Activated CD8-positive, alpha-beta memory T cell treated with anti-CD3 and anti-CD28 coated beads for 1 hour (primary cell): ENCODE measurements at places on chromosomes 5 and 9.

- DNase-seq: no peak
Observed at GRCh38 chr5:5711112-5711511, 288.6 kb downstream of the ICE1 start.

GRCh38 chr9:88775559-88775958 lies 215.7 kb upstream of the S1PR3 start:
- no peak for DNase-seq

DNA sequence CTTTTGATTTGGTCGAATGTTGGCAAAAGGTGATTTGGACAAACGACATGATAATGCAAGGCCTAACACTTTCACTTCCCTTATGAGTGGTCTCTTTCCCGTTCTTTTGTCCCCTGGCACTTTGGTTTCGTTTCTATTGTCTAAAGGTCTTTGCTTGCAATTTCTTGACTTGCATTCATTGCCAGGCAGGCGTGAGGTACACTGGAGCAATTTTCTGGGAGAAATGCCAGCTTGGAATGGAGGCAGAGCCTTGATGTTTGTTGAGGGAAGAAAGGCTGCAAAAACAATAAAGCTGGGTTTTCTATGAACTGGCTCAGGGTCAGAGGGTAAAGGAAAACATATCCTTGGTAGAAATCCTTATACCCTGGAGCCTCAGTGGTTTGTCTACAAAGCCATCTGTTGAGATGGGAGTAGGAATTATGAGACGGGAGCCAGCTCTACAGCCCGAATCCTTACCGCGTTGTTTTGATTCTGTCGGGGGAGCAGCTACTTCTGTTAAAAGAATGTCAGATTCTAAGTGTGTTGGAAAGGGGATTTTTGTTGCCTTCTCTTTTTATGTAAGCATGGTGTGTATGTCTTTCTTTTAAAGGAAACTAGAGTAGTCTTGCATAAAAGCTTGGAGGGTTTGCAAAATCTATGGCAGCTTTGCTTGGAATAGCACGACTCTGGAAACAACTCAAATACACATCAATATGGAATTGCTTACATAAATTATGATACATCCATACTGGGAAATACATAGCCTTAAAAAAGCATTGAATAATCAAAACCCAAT lies 158.9 kb downstream of the RMI1 start:
- DNase-seq: no peak

GRCh38 chr5:150780816-150781221 lies 2.3 kb downstream of the SMIM3 start:
- no peak for DNase-seq

- no peak for DNase-seq
Observed at GRCh38 chr5:15510831-15511230, 10.9 kb downstream of the FBXL7 start.

DNA sequence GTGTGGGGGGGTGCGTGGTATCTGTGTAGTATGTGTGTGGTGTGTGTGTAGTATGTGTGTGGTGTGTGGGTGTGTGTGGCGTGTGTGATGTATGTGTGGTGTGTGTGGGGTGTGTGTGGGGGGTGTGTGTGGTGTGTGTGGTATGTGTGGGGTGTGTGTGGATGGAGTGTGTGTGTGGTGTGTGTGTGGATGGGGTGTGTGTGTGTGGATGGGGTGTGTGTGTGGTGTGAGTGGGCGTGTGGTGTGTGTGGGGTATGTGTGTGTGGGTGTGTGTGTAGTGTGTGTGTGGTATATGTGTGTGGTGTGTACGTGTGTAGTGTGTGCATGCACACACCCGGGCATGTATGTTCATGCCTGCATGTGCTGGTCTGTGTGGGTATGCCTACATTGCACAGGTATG lies 420.9 kb upstream of the DAP start:
- no peak for DNase-seq

GRCh38 chr5:43152946-43153345 lies 32.2 kb downstream of the ZNF131 start:
- DNase-seq: no peak

DNA sequence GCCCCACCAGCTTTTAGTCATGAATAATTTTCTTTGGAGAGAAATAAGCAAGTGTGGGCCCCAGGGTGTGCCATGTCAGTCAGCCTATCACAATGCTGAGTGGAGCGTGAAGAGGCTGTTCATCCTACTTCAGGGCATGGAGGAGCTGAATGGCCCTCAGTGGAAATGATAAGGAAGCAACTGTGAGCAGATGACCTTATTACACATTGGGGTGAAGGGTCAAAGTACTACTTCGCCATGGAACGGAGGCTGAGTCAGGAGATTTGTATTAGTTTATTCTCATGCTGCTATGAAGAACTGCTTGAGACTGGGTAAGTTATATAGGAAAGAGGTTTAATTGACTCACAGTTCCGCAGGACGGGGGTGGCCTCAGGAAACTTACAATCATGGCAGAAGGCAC lies 231.0 kb upstream of the ADAMTS16 start:
- DNase-seq: no peak

GRCh38 chr9:115106642-115107041 lies 11.3 kb downstream of the TNC start:
- no peak for DNase-seq

DNA sequence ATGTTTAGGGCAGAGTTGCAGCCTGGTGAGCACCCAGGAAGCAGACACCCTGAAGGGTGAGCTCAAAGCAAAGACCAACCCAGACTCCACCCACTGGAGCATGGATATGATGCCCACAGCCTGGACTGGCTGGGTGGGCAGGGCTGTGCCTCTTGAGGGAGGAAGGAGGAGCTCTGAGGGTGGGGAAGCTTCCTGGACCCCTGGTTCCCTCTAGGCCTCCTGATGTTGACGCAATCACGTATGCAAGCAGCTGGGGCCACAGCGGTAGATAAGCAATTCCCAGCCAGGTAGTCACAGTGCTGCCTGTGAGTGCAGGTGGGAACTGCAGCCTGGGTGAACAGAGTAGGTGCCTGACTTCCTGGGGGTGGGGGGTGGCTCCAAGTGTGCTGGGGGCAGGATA lies 271.5 kb downstream of the CDK5RAP2 start:
- no peak for DNase-seq

GRCh38 chr9:136784249-136784996 lies 6.7 kb upstream of the TMEM141 start:
- no peak for DNase-seq

- no peak for DNase-seq
Observed at GRCh38 chr5:124410539-124411488, 335.6 kb downstream of the ZNF608 start.

- no peak for DNase-seq
Observed at GRCh38 chr9:124593200-124593599, 86.0 kb upstream of the NR5A1 start.

DNA sequence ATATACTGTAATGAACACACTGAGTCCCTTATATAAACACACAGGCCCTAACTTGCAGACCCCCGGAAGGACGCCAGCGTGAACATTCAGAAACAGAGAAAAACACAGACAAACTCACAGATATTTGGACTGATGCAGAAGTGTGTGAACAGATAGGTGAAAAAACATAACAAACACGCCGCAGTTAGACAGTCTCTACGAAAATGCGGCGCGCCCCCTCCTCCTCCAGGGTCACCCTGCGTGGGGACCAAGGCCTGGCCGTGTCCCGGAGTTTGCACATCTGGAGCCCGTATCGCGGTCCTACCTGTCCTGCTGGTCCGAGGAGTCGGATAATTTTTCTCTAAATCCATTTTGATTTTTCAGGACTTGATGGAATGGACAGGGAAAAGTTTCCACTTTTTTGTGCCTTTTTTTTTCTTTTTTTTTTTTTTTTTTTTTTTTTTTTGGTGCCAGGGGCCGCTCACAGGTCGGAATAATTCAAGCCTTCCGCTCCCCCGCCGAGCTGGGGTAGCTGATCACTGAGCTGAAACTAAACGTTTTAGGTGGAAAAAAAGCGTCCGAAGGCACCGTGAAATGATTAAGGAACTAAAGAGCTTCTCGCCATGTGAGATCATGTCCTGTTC lies at the start of gene PAX5:
PAX5 (minus strand) TSS at position 587 of the 623 bp plus-strand sequence; CDS start at position 350, 237 bp downstream.
- DNase-seq: no peak

DNA sequence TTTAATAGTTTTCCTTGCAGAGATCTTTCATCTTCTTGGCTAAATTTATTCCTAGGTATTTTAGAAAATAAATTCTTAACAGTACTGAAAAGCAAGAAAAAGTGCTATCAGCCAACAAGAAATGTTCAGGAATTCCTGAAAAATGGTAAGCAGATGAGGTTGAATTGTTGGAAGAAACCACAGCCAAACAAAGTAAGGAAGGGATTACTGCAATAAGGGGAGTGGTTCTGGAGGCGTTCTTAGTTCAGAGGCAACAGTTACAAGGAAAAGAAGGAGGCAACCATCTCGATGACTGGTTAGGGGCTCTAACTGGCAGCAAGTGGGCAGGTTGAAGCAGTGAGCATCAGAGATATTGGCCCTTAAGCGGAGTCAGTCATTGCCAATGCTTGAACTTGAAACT lies 12.8 kb upstream of the OR13J1 start:
- no peak for DNase-seq

- DNase-seq: no peak
Observed at GRCh38 chr9:133733796-133734533, 4.2 kb downstream of the SARDH start.

- DNase-seq: no peak
Observed at GRCh38 chr5:111735583-111736270, 21.3 kb downstream of the NREP start.

GRCh38 chr5:149367249-149367971 lies 9.6 kb downstream of the PCYOX1L start:
- no peak for DNase-seq
